Stimulated activated CD8-positive, alpha-beta memory T cell treated with anti-CD3 and anti-CD28 coated beads, Interleukin-15, amount 100 ng/mL, for 24 hours (primary cell): ENCODE measurements at places on chromosomes 13 and 19.

DNA sequence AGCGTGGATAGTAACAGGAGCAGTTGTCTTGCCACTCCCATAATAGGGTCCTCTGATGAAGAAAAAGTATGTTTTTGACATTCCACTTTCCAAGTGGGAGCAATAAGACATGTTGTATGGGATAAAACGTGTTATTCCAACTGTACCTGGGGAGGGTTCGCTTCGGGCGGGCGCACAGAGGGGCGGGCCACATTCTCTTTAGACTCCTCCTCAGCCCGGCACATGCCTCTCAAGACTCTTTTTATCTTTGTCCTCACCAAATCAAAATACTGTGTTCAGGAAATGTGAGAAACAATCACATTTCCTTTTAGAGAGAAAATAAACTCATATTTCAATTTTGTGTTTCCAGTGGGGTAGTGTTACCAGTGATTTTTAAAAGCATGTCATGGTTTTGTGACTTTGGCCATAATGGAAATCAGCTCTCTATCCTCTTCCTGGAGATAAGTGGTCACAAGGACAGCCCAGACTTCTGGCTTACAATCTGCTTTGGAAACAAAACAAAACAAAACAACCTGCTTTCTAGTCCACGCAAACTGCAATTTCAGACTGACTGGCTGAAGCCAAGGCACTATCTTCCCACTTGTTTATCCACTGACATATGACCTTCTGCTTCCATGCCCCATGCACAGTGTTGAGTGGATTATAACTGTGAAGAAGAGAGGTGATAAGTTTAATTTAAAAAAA, 276.1 kb downstream of the NALCN start:
- DNase-seq, result no peak

DNA sequence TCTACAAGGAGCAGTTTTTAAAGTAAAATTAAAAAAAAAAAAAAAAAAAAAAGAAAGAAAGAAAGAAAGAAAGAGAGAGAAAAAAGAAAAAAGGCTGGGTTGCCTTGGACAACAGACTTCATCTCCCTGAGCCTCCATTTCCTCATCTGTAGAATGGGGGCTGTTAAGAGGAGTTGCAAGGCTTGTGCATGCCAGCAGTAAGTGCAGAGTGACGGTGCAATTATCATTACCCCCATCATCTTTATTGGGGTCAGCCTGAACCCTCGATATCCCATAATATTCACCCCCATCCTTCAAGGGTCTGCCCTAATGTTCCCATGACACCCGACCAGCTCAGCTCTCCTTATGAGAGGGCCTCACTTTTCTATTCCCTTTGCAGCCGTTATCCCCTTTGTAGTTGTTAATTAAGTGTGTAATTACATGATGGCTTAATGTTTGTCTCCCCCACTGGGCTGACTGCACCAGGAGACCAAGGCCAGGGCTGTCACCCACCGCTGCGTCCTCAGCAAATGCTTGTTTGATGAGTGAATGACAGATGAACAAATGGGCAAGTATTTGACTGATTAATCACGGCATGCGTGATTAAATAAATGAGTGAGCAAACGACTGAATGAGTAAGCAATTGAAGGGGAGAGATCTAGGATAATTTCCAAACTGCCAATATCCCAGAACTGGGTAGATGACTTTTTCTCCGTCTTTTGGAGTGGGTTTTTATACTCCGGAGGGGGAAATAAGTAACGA, 10.1 kb downstream of the FOSB start:
- DNase-seq, result no peak

DNA sequence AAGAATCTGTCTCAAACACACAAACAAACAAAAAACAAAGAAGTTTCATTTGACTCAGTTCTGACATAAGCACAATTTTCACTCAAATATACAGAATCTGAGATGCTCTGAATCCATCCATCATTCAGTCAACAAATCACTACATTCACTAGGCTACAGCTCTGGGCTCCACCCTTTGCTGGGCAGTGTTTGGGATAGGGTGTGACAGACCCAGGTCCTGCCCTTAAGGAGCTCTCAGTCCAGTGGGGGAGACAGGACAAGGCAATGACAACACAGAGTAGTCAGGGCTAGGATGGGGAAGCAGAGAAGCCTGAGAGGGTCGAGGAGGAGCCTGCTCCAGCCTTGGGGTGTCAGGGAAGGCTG, 45.3 kb downstream of the SPTBN4 start:
- no peak for DNase-seq

DNA sequence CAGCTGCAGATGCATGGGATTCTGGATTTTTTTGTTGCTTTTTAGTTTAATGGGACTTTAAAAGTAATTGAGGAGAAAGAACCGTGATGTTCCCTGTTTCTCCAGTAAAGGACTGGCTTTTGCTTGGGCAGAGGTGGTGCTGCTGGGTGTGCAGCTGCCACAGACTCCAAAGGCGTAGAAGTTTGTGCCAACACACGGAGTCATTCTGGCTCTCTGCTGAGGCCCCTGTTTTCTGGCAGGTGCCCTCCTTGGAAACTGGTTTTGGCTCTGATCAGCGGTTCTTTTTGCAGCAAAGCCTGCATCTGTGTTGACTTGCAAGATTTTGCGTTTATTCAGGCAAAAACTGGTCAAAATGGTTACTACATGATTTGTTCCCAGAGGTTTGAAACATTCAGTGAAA, 16.0 kb upstream of the QTRT1 start:
- no peak for DNase-seq

GRCh38 chr19:47047763-47048405, 540 bp downstream of the TMEM160 start:
- peak; percentile 26 for DNase-seq

DNA sequence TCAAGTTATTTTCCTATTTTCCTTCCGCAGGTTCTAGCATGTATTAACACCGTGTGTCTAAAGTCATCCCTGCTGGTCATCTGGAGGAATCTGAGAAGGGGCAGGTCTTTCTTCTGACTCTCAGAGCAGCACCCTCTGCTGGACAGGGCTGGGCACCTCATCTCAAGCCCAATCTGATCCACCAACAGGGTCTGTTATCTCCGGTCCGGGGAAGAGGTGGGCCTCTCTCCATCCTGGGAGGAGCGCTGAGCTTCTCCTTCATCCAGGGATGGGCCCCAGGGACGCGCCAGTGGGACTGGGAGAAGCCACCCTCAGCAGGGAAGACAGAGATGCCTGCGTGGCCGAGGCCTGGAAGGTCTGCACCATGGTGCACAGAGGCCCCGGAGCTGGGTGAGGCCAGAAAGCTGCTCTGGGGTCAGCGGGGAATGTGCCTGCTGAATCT, 26.0 kb upstream of the ZNF331 start:
- no peak for DNase-seq

- no peak for DNase-seq
Measured at GRCh38 chr13:109858319-109858718, 71.9 kb upstream of the IRS2 start.

- DNase-seq, result no peak
Measured at GRCh38 chr13:21434588-21434987, 24.5 kb downstream of the ZDHHC20 start.

DNA sequence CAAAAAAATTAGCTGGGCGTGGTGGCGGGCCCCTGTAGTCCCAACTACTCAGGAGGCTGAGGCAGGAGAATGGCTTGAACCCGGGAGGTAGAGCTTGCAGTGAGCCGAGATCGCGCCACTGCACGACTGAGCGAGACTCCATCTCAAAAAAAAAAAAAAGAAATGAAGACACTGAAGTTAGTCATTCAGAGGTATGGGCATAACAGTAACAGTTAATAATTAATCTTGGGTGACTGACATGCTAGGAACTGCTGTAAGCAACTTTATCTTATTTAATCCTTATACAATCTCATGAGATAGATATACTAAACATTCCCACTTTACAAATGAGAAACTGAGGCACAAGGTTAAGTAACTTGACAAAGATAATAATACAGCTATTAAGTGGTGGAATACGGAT, 4.9 kb downstream of the SKA3 start:
- no peak for DNase-seq

DNA sequence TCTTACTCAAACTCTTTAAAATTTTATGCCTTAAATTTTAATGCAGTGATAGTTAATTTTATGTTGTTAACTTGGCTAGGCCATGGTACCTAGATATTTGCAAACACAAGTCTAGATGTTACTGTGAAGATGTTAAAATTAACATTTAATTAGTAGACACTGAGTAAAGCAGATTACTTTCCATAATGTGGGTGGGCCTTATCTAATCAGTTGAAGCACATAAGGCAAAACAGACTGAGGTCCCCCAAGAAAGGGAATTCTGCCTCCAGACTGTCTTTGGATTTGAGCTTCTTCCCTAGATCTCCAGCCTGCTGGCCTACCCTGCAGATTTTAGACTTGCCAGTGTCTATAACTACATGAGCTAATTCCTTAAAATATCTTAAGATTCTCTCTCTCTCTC, 294.0 kb downstream of the ENOX1 start:
- DNase-seq, result no peak

DNA sequence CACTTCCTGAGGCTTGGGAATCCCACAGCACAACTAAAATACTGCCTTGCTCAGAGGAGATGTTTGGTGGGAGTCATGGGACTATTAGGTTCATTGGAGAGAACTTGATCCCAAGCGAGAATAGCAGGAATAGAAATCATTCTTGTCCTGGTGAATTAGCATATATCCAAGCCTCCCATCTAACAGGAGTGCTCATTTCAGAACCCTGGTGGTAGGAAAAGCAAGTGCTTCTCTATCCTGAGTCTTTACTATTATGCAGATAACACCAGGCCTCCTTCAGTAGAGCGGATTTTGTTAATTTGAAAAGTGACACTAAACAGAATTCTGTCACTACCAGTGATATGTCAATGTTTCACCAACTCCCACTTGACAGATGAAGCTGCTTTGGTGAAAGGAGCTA, 199.5 kb downstream of the ATP8A2 start:
- no peak for DNase-seq

- no peak for DNase-seq
Measured at GRCh38 chr19:2962018-2962670, 15.2 kb upstream of the TLE6 start.

DNA sequence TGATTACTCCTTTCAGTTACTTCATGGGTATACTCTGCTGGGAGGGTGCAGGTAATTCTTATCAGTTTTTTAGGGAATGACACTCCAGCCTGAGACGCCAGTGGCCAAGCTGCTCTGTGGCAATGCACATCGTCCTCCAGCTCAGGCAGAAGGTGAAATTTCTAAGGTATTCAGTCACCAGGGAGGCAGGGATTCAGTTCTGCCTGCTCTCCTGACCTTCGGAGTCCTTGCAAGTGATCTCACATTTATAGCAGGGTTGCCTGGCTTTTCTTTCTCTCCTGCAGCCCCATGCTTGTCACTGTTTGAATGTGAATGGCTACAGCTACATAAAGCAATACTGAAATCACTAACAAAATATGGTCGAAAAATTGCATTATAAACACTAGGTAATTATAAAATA, 1447.5 kb downstream of the EFNB2 start:
- DNase-seq, result no peak

GRCh38 chr13:20099319-20099718, 61.5 kb downstream of the GJA3 start:
- DNase-seq, result no peak

GRCh38 chr13:27415116-27415515, 9.3 kb upstream of the GTF3A start:
- DNase-seq, result no peak
